ENCODE measurements at places on chromosomes 7 and 10.

GRCh38 chr10:58706836-58707235 is 194.2 kb downstream of the BICC1 start:
- no peak for DNase-seq

GRCh38 chr7:69624435-69625230 is 26.4 kb downstream of the AUTS2 start:
- no peak for DNase-seq

GRCh38 chr7:158066085-158066484 is 521.5 kb downstream of the PTPRN2 start:
- no peak for DNase-seq

DNA sequence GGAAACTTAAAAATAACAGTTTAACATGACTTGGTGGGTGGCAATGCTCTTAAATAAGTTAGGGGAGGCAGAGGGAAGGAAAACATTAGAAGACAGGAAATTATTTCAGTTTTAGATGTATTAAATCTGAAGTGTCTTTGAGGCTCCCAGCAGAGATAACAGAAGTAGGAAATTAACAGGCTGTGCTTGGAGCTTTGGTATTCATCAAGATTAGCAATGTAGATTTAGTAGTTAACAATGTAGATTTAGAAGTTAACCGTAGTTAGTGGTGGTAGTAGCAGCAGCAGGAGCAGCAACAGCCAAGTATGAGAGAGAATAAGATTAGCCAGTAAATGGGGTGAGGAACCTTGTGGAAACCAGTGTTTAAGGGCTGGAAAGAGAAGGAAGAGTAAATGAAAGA is 48.7 kb upstream of the UBN2 start:
- DNase-seq, result no peak

Measured in activated T-cell treated with anti-CD3 and anti-CD28 coated beads for 48 hours (primary cell).